ENCODE measurements at places on chromosomes 4 and X. TPM values are rescaled to one million over a fixed set of nuclear protein-coding genes. Genes with fewer than 3 reads are reported as not detected.

Gene CSAG1
- not detected for total RNA-seq

DNA sequence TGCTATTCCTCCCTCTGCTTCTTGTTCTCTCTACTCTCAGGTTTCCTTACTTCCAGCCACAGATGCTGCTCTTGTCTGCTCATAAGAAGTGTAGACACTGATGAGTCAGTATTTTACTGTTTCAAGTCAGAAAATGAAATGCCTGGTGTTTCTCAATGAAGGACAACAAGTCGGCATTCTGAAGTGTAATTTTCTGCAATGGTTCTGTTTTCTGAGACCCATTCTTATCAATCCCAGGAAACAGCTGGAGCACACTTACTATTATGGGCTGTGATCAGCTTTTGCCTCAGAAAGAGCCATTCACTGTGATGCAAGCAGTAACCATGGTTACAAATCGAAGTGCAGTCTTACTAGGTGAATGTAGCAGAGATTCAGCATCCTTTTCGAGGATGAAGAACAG lies 42.0 kb downstream of the SLC4A4 start:
- no peak overlapping the region for H3K27ac ChIP-seq
- H3K36me3 ChIP-seq, result no peaks in the 10 kb centered on the region
- no peak overlapping the region for H3K4me3 ChIP-seq
- no peak for DNase-seq

- H3K36me3 ChIP-seq, result no peaks in the 10 kb centered on the region
- no peak overlapping the region for H3K4me3 ChIP-seq
- DNase-seq, result no peak
- H3K27me3 ChIP-seq, result no peaks in the 10 kb centered on the region
- H3K4me1 ChIP-seq, result no peaks in the 10 kb centered on the region
Observed at GRCh38 chr4:86055898-86056297, 304.0 kb downstream of the MAPK10 start.

GRCh38 chrX:142637206-142637605 lies 388.5 kb upstream of the SPANXN4 start:
- no peaks in the 10 kb centered on the region for H3K27me3 ChIP-seq
- H3K4me3 ChIP-seq, result no peak overlapping the region
- no peak for DNase-seq

- no peak overlapping the region for H3K4me3 ChIP-seq
- DNase-seq, result no peak
- H3K27ac ChIP-seq, result no peak overlapping the region
Observed at GRCh38 chr4:37908488-37909331, 17.8 kb downstream of the TBC1D1 start.

DNA sequence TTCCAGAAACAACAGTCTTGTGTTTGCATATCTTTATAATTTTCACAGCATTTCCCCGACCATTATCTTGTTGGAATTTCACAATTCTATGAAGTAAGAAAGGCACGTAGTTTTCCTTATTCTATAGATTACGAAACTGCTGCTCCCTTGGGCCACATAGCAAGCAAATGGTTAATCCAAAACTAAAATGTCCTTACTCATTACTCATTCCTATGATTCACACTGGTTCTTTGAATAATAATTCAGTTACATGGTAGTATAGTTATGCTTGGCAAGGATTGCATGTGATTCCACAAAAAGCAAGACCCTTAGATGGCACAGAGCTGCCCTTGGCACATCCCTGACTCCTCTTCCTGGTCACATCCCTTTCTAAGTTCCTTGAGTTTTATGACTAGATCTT lies 51.2 kb downstream of the OR13H1 start:
- H3K27ac ChIP-seq, result no peak overlapping the region
- H3K4me1 ChIP-seq, result no peaks in the 10 kb centered on the region
- H3K4me3 ChIP-seq, result no peak overlapping the region
- DNase-seq, result no peak

- no peak overlapping the region for H3K27ac ChIP-seq
- no peak for DNase-seq
- H3K36me3 ChIP-seq, result no peaks in the 10 kb centered on the region
Observed at GRCh38 chr4:156515295-156515694, 456.3 kb downstream of the PDGFC start.

- DNase-seq, result no peak
- no peak overlapping the region for H3K4me3 ChIP-seq
- H3K27me3 ChIP-seq, result no peaks in the 10 kb centered on the region
- H3K4me1 ChIP-seq, result no peaks in the 10 kb centered on the region
- no peak overlapping the region for H3K27ac ChIP-seq
- H3K36me3 ChIP-seq, result no peaks in the 10 kb centered on the region
Observed at GRCh38 chr4:168920441-168921065, 89.5 kb downstream of the CBR4 start.

DNA sequence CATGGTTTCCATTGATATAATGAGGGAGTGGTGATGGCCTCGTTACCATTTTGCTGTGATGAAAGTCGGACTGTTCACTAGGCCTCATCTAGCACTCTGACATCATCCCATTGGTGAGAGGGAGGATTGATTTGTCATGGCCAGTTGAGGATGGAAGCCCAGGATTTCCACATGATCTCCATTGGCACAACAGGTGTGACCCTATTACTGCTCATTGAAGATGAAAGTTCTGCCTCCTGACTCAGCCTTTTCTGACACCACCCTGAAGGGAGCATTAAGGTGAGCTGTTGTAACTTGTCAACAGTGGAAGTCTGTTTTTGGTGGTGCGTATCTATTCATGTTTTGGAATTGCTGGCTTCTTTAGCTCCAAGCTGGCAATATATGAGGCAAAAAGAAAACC lies 144.2 kb downstream of the PABPC4L start:
- DNase-seq, result no peak
- H3K4me3 ChIP-seq, result no peak overlapping the region
- H3K27me3 ChIP-seq, result no peaks in the 10 kb centered on the region
- H3K4me1 ChIP-seq, result no peaks in the 10 kb centered on the region
- H3K36me3 ChIP-seq, result no peaks in the 10 kb centered on the region

- H3K27ac ChIP-seq, result no peak overlapping the region
- no peak overlapping the region for H3K4me3 ChIP-seq
- H3K4me1 ChIP-seq, result no peaks in the 10 kb centered on the region
- DNase-seq, result no peak
Observed at GRCh38 chrX:117973110-117973807, 143.4 kb downstream of the KLHL13 start.

- H3K36me3 ChIP-seq, result no peaks in the 10 kb centered on the region
- no peaks in the 10 kb centered on the region for H3K27me3 ChIP-seq
- no peak overlapping the region for H3K4me3 ChIP-seq
- no peaks in the 10 kb centered on the region for H3K4me1 ChIP-seq
Observed at GRCh38 chrX:109187473-109188168, 294.3 kb downstream of the GUCY2F start.

DNA sequence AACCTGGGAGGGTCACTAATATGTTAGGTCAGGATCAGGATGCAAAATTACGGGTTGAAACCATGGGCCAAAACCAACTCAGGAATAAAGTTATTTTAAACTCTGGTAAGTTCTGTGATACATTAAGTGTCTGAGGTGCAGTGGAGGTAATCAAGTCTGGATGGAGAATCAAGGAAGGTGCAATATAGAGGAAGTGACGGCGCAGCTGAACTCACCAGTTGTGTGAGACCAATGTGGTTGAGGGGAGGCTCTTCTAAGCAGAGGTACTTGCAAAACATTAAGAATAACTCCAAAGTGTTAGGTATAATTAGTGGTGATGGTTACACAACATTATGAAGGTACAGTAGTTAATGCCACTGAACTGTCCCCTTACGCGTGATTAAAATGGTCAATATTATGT lies 19.7 kb downstream of the GAB3 start:
- H3K36me3 ChIP-seq, result no peaks in the 10 kb centered on the region
- peak overlapping the region; percentile 52 for H3K27ac ChIP-seq
- DNase-seq, result no peak
